Lung (tissue), 17 donors: ENCODE measurements at places on chromosomes 3 and 15. TPM values are rescaled to one million over a fixed set of nuclear protein-coding genes. Genes with fewer than 3 reads are reported as not detected.

GRCh38 chr3:189372243-189372642 is 200.5 kb downstream of the TPRG1 start:
- no peaks in the 10 kb centered on the region for H3K36me3 ChIP-seq
- no peak overlapping the region for H3K27ac ChIP-seq
- H3K4me1 ChIP-seq: no peaks in the 10 kb centered on the region
- H3K27me3 ChIP-seq: no peaks in the 10 kb centered on the region
- no peak overlapping the region for H3K4me3 ChIP-seq

- H3K27me3 ChIP-seq: no peaks in the 10 kb centered on the region
- DNase-seq: no peak
- no peaks in the 10 kb centered on the region for H3K36me3 ChIP-seq
Measured at GRCh38 chr3:147705651-147706051, 296.5 kb downstream of the ZIC1 start.

- H3K27ac ChIP-seq: peak overlapping the region; percentile 73
- peaks cover 30% of the 10 kb centered on the region for H3K4me1 ChIP-seq
- DNase-seq: peak; percentile 84
- no peak overlapping the region for H3K4me3 ChIP-seq
Measured at GRCh38 chr15:98799461-98800390, 151.4 kb downstream of the IGF1R start.

GRCh38 chr15:90270502-90271150 is 5.2 kb downstream of the NGRN start:
- no peak overlapping the region for H3K4me3 ChIP-seq
- H3K27me3 ChIP-seq: no peaks in the 10 kb centered on the region
- peaks cover 22% of the 10 kb centered on the region for H3K36me3 ChIP-seq
- H3K4me1 ChIP-seq: peaks cover 5% of the 10 kb centered on the region

MORC1 gene
- total RNA-seq: not detected

PLCH1 gene
- total RNA-seq: 14.2 TPM

TICRR gene
- 0.52 TPM for total RNA-seq

CAND2 gene
- total RNA-seq: 5.9 TPM

STXBP5L gene
- 0.26 TPM for total RNA-seq

IGSF10 gene
- 62.9 TPM for total RNA-seq
